ENCODE measurements at places on chromosomes 7 and 10.
A peak's percentile ranks its signal among the peaks of the same experiment; 100 is the strongest.

DNA sequence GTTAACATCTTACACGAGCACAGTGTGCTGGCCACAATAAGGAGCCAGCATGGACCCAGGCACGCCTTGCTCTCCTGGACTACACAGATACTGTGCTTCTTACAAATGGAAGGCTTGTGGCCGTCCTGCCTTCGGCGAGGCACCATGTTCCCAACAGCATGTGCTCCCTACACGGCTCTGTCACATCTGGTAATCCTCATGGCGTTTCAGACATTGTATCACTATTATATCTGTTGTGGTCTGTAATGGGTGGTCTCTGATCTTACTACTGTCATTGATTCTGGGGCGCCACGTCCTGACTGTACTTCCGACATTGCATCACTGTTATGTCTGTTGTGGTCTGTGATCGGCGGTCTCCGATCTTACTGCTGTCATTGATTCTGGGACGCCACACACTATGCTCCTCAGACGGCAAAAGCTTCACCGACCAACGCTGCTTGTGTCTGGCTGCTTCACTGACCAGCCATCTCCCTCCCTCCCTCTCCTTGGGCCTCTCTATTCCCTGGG lies 195.4 kb downstream of the MAD1L1 start:
- DNase-seq: peak; percentile 44

DNA sequence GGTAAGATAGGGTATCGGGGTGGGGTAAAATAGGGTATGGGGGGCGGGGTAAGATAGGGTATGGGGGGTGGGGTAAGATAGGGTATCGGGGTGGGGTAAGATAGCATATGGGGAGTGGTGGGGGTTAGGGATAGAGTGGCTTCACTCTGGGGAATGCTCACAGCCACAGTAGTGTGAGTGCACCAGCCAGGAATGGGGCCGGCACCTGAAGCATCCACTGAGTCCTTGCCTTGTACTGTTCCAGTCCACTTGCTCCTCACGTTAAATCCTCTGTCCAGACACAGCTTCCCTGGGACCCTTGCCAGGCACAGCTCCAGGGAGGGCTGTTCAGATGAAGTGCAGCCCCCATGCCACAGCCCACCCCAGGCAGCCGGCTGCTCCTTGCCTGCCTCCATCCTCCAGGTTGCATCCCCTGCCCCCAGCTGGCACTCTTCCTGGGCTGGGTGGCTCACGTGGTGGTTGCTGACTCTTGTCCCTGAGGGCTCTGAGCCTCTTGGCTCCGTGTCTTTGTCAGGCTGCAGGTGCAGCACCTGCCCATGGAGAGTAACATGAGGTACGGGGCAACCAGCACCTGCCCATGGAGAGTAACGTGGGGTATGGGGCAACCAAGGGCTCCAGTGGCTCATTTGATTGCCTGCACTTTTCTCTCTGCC lies 268.4 kb downstream of the TCERG1L start:
- DNase-seq: no peak

- no peak for DNase-seq
Measured at GRCh38 chr10:102620591-102621442, 23.5 kb upstream of the TRIM8 start.

- DNase-seq: peak; percentile 84
Measured at GRCh38 chr7:35801392-35802101, 690 bp downstream of the SEPTIN7 start.

DNA sequence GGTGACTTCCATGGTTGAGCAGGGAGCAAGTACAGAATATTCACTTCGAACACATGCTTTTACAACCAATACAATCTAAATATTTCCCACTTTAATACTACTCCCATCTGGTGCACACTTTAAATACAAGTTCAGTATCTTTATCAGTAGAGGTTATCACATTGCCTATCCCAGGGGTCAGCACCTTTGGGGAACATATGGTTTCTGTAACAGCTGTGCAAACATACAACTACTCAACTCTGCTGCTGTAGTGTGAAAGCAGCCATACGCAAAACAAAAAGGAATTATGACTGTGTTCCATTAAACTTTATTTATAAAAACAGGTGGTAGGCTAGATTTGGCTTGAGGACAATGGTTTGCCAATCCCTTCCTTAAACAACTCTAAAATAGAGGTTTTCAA lies 157.5 kb downstream of the XPNPEP1 start:
- DNase-seq: no peak

DNA sequence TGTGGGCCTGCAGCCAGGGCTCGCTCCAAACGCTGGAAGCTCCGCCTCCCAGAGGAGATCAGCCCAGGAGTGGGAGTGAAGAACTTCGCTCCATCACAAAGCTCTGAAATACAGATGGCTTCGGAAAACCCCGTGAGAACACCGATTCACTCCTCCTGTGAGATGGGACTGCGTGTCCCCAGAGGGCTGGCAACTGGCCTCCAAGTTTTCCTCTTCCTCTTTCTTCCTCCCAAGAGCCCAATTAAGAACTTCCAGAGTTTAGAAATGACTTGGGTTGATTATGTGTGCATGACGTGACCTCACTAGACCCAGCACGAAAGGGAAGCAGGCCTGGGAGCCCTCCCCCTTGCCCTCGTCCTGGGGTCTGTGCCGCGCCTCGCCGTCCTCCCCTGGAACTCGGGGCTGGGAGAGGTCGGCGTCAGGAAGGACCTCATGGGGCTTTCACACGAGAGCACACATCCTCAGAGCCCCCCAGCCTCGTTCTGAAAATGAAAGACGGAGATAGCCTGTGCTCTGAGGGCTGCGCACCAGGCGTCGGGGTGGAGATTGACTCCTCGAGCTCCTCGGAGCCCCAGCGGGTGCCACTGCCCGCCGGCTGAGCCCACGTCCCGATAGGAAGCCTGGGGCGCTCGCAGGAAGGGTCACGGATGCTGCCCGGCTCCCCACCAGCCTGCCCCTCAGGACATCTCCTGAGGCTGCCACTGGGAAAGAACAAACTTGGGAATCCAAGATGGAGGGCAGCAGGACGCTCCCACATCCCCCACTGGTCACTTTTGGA lies 37.8 kb downstream of the PTPRN2 start:
- no peak for DNase-seq

Data from CD4-positive, alpha-beta T cell treated with Interleukin-12 subunit alpha and Interleukin-12 subunit beta, for 1 hour (primary cell).